ENCODE measurements at places on chromosomes 3 and 15.

GRCh38 chr3:39015418-39015817 is 36.3 kb downstream of the SCN11A start:
- DNase-seq, result no peak

GRCh38 chr15:90067181-90067952 is 34.9 kb downstream of the IDH2 start:
- DNase-seq, result no peak

GRCh38 chr3:107954845-107955244 is 136.0 kb downstream of the CD47 start:
- DNase-seq, result no peak

- no peak for DNase-seq
Observed at GRCh38 chr3:179321668-179322285, 1.1 kb upstream of the ZNF639 start.

DNA sequence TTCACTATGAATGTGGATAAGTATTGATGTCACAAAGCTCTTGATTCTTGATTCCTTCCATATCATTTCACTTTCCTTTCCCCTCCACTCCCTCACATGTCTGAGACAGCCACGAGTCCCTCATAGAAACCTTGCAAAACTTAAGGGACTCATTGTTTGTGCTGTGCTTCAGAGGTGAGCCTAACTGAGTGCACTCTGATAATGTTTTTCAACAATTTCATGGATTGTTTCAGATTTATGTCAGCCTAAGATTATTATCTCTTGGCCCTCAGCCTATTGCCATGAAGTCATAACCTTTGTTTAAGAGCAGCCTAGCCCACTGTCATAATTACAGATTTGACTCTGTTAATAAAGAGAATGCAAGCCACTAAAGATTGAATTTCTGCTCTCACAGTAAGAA is 363.6 kb downstream of the MECOM start:
- no peak for DNase-seq

GRCh38 chr3:114758831-114759699 is 388.0 kb downstream of the ZBTB20 start:
- DNase-seq, result no peak

DNA sequence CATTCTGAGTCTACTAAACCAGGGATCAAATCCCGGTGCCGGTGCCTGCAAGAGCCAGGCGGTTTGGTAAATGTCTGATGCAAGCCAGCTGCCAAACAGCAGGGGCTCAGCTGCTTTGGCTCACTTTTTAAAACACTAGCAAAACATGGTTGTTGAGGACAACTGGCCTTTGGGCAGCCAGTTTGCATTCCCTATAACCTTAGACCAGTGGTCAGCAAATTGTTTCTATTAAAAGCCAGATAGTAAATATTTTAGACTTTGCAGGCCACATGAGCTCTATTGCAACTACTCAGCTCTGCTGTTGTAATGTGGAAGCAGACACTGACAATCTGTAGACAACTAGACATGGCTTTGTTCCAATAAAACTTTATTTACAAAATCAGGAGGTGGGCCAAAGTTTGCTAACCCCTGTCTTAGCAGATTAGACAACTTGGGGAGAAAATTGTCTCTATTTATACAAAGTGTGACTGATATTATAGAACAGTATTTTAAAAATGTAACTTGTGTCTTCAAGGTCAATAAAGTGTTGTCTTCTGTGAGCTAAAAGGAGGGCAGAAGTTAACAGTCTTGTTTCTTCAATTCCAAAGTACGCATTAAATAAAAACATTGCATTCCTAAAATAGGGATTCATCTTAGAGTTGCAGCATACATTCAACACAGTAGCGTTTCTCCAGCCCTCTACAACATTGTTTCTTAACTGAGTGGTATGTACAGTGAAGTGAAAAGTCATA is 67.6 kb downstream of the SSUH2 start:
- no peak for DNase-seq

- no peak for DNase-seq
Observed at GRCh38 chr3:12579905-12580304, 23.0 kb downstream of the MKRN2 start.

GRCh38 chr3:127299276-127299675 is 11.4 kb upstream of the PRR20G start:
- DNase-seq, result no peak

DNA sequence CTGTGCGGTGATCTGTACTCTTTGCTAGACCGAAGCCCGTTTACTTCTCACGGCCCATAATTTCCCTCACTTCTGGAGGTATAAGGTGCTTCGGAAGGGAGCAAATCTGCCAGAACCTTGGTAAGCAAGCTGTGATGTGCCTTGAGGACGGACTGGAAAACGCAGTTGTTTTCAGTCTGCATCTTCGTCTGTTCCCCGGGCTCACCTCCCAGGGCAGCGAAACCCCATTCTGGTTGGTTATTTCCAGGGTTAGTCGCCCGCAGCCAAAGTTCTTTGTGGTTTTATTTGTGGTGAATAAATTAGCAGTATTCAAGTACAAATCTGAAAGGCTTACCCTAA is 401 bp downstream of the RAMAC start:
- DNase-seq, result no peak

GRCh38 chr3:107450254-107450893 is 72.4 kb upstream of the BBX start:
- DNase-seq, result no peak

GRCh38 chr3:128946411-128946810 is 47.5 kb downstream of the CFAP92 start:
- no peak for DNase-seq

- DNase-seq, result no peak
Observed at GRCh38 chr3:114745322-114746240, 401.5 kb downstream of the ZBTB20 start.

DNA sequence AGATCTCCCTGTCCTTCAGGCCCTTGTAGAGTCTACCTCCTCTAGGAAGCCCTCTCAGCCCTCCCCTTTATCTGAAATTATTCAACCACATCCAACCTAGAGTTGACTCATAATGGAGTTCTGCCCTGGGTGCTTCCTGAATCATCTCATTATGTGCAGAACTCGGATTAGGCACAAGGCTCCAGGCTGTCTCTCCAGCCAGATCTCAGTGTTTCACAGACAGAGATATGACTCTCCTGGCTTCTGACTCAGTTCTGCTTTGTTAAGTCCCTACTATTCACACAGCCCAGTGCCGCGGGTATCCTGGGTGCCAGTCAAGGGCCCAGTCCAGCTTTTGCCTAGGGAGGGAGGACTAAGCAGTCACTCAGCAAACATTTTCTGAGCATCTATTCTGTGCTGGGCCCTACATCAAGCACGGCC is 9.3 kb downstream of the STRA6 start:
- DNase-seq, result no peak

GRCh38 chr3:42133500-42134298 is 42.5 kb downstream of the TRAK1 start:
- DNase-seq, result no peak

- DNase-seq, result no peak
Observed at GRCh38 chr3:122691195-122691594, 10.6 kb downstream of the PARP14 start.

GRCh38 chr3:138394156-138394555 is 40.3 kb upstream of the ESYT3 start:
- DNase-seq, result no peak

DNA sequence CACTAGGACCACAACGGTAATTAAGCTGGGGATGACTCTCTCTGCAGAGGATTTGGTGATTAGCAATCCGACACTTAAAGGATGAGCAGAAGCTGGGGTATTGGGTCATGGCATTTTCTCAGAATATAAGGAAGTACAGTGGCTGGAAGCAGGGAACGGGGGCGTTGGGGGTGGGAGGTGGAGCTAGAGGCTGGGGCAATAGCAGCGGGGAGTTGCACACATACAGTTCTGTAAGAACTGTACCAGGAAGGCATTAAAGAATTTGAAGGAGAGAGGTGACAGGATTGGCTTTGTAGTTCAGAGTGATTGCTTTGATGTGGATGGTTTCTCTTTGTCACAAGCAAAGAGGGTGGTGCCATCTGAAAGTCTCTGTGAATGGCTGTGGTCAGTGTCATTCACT is 28.2 kb downstream of the PSMD6 start:
- no peak for DNase-seq

DNA sequence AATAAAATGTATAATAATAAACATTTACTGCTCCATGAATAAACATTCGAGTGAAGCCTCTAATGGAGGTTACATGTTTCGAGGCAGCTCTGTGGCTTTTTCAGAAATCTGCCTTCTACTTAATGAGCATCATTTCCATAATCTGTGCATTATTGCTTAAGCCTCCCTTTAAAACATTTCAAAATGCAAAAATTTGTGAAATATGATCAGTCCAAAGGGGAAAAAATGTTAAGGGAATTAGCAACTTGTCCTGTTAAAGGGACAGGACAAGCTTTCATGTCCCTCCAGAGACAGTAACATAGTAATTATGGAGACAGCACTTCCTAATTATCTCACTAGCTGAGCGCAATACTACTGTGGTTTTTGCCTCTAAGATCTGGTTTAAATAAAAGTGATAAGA is 886.6 kb upstream of the CFAP20DC start:
- no peak for DNase-seq

- no peak for DNase-seq
Observed at GRCh38 chr3:45730409-45731154, 41.4 kb downstream of the SACM1L start.

DNA sequence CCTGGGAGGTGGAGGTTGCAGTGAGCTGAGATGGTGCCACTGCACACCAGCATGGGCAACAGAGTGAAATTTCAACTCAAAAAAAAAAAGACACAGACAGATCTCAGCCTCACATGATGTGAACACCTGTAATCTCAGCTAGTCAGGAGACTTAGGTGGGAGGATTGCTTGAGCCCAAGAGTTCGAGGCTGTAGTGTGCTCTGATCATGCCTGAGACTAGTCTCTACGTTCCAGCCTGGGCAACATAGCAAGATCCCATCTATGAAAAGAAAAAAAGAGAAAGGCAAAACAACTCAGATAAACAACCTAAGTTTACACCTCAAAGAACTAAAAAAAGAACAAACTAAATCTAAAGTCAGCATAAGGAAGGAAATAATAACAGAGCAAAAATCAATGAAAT is 11.0 kb downstream of the SCAPER start:
- no peak for DNase-seq

DNA sequence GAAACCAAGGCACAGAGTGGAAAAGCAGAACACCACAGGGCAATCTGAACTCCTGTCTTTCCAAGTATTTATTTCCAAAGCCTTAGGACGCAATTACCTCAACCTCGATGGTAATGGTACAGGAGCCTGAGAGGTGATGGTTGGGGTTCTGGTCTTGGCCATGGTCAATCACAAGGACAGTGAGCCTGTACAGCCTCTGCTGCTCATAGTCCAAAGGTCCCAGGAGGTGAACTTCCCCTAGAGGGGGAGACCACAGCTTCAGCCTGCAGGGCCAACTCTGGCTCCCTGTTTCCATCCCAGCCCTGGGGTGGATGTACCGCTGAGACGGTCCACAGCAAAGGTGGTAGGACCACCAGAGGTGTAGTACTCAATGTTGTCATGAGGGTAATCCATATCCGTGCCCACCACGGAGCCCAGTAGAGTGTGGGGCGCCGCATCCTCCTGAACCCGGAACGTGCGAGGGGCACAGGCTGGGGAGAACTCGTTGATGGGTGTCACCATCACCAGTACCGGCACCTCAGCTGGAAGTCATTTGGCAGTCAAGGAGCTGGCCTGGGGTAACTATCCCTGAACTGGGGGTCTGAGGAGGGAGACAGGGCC is 6.1 kb downstream of the CDHR4 start:
- no peak for DNase-seq

DNA sequence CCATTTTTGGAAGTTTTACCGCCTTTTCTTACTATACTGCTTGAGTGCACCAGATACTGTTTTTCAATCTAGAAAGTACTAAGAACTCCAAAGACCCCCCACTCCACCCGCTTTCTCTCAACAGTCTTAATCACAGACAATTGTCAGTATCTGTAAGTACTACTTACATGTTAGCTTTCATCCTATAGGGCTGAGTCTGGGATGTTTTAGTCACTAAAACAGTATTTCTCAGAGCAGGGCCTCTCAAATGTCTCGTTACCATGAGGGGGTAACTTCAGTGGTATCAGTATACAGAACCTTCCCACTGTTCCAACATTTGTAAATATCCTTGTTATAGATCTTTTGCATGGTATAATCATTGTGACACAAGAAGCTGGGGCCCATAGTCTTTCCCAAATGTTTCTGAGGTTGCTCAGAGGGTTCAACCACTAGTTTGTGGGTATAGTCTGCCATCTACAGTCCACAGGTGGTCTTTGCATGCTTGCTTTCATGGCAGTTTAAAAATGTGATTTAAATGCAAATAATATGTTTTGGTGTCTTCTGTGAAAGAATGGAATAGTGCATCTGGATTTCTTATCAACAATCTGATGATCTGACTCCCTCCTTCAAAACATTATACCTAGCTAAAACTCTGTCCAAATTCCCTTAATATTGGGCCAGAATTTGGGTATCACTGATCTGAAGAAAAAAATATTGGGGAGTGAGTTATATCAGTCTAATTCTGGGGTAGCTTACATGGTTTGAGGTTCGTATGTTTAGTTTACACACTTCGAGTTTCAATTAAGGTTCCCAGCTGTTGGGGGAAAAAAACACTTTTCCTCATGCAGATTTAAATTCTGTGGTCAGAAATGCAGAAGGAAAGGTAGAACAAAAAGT is 18.0 kb upstream of the DNAJC13 start:
- DNase-seq, result no peak

GRCh38 chr3:119939077-119939476 is 155.2 kb downstream of the GSK3B start:
- DNase-seq, result no peak

- DNase-seq, result no peak
Observed at GRCh38 chr3:151276687-151277042, 1.7 kb downstream of the P2RY14 start.

GRCh38 chr3:197286678-197287077 is 11.7 kb downstream of the DLG1 start:
- DNase-seq, result no peak

DNA sequence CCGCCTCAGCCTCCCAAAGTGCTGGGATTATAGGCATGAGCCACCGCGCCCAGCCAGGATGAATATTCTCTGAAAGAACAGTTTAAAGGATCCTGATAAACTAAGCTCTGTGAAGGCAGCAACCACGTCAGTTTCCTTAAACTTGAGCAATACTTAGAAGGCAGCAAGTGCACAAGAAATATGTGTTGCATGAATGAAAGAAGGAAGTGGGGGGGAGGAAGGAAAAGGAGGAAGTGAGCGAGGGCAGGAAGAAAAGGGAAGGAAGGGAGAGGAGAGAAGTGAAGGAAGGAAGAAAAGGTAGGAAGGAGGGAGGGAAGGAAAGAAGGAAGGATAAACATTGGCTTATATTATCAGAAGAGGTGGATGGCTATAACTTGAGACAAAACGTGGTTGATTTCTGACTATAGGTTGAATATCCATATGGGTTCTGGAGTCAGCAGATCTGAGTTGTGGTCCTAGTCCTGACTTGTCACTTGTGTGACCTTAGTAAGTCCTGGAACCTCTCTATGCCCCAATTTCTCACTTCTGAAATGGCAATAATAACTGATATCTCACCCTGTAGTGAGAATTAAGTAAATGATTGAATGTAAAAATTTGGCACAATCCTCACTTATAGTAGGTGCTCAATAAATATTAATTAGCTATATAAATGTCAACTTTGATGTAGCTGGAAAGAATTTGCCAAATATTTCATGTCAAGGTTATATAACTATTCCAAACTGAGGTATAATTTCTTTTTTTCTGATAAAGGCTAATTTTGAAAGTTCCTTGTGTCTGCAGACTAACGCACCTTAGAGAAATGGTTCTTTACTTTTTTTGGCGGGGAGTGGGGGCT is 12.0 kb upstream of the SEMA4B start:
- no peak for DNase-seq

- no peak for DNase-seq
Observed at GRCh38 chr15:72820278-72820677, 36.7 kb upstream of the ADPGK start.
